ENCODE measurements at places on chromosomes 2 and 18. TPM values are rescaled to one million over a fixed set of nuclear protein-coding genes. Genes with fewer than 3 reads are reported as not detected.

GRCh38 chr2:8445580-8445979, 236.3 kb upstream of the ID2 start:
- no peak for DNase-seq

GRCh38 chr2:148461876-148462275, 182.7 kb upstream of the EPC2 start:
- no peak for DNase-seq

The FAM98A gene
- 20.1 TPM for total RNA-seq

- DNase-seq: no peak
Measured at GRCh38 chr2:234278556-234279255, 218.2 kb downstream of the ARL4C start.

- no peak for DNase-seq
Measured at GRCh38 chr2:134395779-134396178, 141.9 kb downstream of the MGAT5 start.

The ADD2 gene
- total RNA-seq: 6.4 TPM

DNA sequence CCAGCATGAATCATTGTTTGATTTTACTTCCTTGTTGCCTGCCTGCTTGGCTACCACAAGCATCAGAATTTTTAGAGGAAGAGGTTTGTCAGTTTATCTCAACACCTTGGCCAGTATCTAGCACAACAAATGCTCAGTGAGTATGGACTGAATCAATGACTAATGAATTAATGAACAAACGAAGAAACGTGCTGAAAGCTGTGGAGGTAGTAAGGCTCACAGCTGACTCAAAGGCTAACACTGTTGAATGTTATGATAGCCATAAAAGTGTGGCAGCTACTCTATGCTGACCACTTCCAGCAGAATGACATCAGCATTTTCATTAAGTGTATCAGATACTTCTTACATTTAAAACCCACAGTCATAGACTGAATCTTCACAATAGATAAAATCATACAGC, 543.4 kb downstream of the IRS1 start:
- DNase-seq: no peak

DNA sequence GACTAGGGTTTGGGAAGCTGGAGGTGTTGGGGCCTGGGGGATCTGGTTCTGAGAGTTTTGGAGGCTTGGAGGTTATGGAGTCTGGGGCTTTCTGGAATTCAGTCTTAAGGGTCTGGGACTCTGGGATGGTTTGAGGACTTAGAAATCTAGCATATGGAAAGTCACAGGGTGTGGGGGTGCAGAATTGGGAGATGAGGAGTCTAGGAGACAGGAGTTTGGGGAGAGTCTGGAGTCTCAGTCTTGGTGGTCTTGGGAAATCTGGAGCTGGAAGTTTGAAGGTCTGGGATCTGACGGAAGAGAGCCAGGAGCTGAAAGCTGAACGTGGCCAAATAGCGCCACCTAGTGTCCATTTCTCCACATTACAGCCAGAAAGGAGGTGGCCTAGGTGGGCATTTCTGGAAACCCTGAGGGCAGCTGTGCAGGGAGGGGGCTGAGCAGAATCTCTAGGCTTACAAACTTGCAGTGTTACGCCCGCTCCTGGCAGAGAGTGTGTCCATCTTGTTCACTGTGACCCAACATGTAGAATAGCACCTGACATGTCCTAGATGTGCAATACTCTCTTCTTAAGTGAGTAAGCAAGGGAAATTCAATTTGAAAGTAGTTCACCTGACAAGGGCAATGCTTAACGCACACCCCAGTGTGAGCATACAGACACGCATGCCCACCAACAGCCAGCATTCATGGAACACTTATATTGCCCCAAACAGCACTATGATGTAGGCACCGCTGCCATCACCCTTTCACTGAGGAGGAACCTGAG, 204.8 kb downstream of the TFCP2L1 start:
- DNase-seq: peak; percentile 26

The LHCGR gene
- not detected for total RNA-seq

The GBX2 gene
- total RNA-seq: not detected

- peak; percentile 70 for DNase-seq
Measured at GRCh38 chr2:10329880-10330699, 27.4 kb downstream of the HPCAL1 start.

The ADGRF3 gene
- total RNA-seq: 1.3 TPM

The ADRA2B gene
- 0.84 TPM for total RNA-seq

GRCh38 chr2:181178130-181178529, 197.7 kb downstream of the UBE2E3 start:
- no peak for DNase-seq

The SALL3 gene
- total RNA-seq: 0.22 TPM

- no peak for DNase-seq
Measured at GRCh38 chr18:68822926-68823325, 25.0 kb downstream of the CCDC102B start.

- DNase-seq: no peak
Measured at GRCh38 chr18:12079491-12080237, 14.0 kb upstream of the ANKRD62 start.

DNA sequence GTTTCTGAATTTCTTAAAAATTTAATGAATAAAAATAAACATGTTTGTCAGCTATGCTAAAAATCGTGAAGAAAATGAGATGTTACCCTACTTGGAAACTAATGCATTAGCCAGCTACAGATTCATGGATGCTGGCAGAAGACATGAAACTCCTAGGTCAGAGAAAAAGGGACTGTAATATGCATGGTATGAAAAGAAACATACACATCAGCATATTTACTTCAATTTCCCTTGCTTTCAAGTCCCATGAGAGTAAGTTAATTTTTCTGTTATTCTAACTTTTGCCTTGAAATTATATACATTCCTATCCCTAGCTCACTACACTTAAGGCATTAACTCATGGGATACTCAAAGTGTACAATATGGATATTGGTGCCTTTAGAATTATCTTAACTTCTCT, 2041.4 kb upstream of the LRRTM1 start:
- no peak for DNase-seq

GRCh38 chr2:168404764-168405163, 51.3 kb upstream of the CERS6 start:
- DNase-seq: no peak

DNA sequence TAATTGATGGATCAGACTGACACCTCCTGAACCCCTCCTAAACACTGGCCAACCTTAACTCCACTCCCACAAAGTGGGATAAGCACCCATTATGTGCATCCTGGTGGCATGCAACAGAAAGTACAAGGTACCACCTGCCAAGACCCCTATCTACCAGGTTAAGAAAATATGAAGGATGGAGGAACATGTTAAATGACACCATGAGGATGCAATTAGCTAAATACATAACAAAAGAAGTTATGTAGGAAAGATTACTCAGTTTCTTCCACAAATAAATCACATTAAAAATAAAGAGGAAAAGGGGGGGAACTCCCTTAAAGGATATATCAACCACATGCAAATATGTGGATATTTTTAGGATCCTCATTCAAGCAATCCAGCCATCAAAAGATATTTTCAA, 12.6 kb downstream of the CTAGE1 start:
- no peak for DNase-seq

DNA sequence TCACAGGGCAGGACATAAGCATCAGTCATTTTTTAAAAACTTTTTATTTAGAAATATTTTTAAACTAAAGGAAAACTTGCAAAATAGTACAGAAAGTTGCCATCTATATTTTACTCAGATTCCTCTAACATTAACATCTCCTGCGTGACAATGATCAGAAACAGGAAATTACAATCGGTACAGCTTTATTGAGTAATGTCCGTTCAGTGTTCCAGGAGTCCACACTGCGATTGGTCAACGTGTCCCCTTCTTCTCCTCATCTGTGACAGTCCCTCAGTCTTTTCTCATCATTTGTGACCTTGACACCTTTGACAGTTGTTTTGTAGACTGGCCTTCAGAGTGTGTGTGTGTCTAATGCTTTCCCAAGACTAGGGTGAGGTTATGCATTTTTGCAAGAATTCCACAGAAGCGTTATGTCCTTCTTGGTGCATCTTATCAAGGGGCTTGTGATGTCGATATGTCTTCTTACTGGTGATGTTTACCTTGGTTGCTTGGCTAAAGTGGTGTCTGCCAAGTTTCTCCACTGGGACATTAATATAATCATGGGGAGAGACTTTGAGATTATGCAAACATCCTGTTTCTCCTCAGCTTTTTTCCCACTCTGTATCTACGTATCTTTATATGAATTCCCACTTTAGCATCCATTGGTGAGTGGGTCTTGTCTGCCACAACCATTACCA, 21.4 kb upstream of the TMEM177 start:
- no peak for DNase-seq

DNA sequence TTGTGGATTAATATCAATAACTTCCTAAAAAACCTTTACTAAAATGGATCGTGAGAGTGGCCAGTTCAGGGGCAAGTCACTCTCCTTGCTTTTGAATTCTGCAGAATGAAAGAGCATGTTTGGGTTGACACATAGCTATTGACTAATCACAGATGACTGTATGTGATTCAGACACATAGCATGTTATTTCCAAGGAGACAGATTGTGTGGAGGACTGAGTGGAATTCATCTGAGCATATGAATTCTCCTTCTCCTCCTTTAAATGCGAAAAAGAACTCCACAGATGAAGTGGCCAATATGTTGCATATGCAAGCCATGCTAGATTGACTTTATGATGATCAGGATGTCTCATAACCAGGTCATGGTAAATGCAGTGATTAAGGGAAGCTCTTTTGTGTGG, 249.4 kb upstream of the FAM98A start:
- DNase-seq: no peak

DNA sequence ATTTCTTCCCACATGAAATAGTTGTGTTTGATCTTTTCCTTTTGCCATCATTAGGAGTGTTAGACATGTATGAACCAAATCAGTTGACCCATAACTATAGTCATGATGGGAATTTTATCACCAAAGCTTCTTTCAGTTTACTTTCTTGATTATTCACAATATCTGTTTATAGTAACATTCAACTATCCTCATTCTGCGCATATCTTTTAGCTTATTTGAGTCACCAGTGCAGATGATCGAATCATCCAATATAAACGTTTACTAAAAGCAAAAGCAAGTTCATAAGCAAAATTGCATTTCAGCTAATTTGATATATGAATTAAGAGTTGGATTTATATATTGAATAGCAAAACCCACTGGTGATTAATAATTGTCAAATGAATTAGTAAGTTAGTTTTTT, 216.4 kb downstream of the XIRP2 start:
- DNase-seq: no peak

The NGEF gene
- not detected for total RNA-seq

The SLC19A3 gene
- not detected for total RNA-seq

- DNase-seq: no peak
Measured at GRCh38 chr18:37487400-37487867, 78.2 kb downstream of the CELF4 start.

The IDH1 gene
- 3.0 TPM for total RNA-seq

DNA sequence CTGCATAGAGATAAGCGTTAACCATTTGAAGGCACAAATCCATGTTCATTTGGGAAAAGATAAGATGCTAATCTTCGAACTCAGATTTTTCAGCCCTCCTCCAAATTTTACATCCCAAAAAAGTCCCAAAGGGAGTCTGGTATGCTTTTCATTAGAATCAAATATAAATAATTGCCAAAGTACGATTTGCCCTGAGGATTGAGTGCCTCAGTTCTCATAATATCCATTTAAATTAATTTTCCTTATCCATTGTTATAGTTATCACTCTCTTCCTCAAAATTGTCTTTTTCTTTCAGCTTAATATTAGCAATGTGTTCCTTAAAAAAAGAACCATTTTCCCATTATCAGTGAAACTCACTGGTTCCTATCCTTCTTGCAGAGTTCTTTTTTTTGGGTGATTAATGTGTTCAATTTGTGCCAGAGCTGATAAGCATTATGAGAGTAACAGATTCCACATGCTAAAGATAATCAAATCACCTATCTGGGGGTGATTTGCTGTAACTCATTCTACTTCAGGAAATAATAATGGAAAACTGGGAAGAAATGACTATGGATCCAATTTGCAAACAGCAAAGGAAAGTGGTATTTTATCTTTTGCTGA, 686 bp downstream of the HNMT start:
- no peak for DNase-seq

The INHA gene
- not detected for total RNA-seq

The GNAL gene
- 0.11 TPM for total RNA-seq

GRCh38 chr18:48957136-48957535, 6.4 kb upstream of the SMAD7 start:
- DNase-seq: no peak

- no peak for DNase-seq
Measured at GRCh38 chr2:134722728-134723127, 3.9 kb upstream of the TMEM163 start.

DNA sequence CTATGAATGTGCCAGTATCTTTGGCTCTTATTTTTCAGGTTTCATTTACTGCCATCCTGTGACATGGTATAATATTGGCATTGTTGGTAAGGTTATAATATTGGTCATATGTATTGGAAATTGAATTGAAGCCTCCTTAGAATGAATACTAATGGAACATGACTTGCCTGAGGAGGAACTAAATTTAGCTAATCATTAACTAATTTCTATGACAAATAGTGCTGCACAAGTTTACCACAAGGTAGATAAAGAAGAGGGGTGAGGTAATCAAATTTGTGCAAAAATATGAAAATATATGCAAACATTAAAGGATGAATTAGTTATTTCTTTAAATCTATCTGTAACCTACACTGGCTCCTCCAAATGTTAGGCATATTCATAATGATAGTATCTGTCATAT, 43.2 kb upstream of the ORC2 start:
- DNase-seq: no peak

- no peak for DNase-seq
Measured at GRCh38 chr18:6792391-6792790, 62.9 kb downstream of the ARHGAP28 start.

The TUBB8B gene
- total RNA-seq: not detected

DNA sequence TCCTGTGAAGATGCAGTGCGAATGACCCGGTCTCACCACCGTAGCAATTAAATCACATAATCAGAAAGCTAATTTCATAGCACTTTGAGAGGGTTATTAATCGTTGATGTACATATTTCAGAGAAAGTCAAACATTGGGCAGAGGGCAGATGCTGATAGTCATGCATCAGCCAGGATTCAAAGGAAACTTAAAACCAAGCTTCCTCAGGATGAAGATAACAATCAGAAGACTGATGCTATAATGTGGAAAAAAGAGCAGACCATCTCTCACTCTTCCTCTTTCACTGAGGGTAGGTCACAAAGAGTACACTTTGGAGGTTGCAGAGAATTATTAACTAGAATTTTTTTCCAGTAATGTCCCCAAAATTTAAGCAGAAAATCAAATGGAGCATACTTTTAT, 1027.7 kb upstream of the ZEB2 start:
- no peak for DNase-seq

The ACOXL gene
- total RNA-seq: not detected

The ACVR1C gene
- 6.2 TPM for total RNA-seq

- no peak for DNase-seq
Measured at GRCh38 chr2:10457846-10458598, 9.9 kb upstream of the ODC1 start.

The GCG gene
- total RNA-seq: not detected

The ERBB4 gene
- total RNA-seq: not detected

The BOLL gene
- total RNA-seq: not detected

GRCh38 chr2:143515318-143515717, 386.1 kb downstream of the ARHGAP15 start:
- no peak for DNase-seq

The LYPD1 gene
- not detected for total RNA-seq

- no peak for DNase-seq
Measured at GRCh38 chr18:56721031-56721430, 69.9 kb downstream of the WDR7 start.

- no peak for DNase-seq
Measured at GRCh38 chr18:21335927-21336488, 94.0 kb downstream of the GREB1L start.

GRCh38 chr2:207012461-207012860, 73.1 kb downstream of the CPO start:
- DNase-seq: no peak
